ENCODE measurements at places on chromosomes 6 and 20.

DNA sequence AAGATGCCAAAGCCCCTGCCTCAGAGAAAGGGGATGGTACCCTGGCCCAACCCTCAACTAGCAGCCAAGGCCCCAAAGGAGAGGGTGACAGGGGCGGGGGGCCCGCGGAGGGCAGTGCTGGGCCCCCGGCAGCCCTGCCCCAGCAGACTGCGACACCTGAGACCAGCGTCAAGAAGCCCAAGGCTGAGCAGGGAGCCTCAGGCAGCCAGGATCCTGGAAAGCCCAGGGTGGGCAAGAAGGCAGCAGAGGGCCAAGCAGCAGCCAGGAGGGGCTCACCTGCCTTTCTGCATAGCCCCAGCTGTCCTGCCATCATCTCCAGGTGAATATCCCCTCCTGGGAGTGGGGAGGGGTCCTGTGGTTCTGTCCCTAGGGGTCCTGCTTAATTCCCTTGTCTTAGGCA lies 1.1 kb downstream of the MYLK2 start:
- DNase-seq: no peak

GRCh38 chr6:2581011-2581410 lies 169.7 kb downstream of the MYLK4 start:
- DNase-seq: no peak

DNA sequence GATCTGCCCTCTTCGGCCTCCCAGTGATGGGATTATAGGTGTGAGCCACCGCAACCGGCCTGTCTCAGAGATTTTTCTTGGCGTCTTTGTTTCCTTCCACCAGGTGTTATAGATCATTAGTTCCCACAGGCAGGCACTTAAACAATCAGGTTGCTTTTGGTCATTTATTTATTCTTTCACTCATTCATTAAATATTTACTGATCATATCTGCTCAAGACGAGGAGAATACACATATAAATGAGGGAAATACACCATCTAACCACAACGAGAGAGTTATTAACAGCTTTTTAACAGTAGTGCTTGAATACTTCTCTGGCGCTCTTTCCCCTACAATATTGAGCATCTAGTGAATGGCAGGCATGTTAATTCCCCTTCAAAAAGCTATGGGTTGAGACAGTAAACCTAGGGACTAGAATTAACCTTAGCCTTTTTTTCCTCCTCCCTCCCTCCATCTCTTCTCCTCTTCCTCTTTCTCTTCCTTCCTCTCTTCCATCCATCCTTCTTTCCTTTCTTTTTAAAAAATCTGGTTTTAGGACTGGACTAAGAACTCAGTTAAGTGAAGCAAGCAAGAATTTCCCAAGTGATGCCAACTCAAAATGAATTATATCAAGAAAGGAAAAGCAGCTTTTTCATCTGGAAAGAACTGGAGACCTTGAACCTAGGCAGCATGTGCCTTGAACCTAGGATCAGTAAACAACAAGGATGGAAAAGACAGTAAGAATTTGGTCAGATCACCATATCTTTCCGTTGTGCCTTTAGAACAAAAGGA lies 41.1 kb upstream of the RFPL4B start:
- DNase-seq: no peak

DNA sequence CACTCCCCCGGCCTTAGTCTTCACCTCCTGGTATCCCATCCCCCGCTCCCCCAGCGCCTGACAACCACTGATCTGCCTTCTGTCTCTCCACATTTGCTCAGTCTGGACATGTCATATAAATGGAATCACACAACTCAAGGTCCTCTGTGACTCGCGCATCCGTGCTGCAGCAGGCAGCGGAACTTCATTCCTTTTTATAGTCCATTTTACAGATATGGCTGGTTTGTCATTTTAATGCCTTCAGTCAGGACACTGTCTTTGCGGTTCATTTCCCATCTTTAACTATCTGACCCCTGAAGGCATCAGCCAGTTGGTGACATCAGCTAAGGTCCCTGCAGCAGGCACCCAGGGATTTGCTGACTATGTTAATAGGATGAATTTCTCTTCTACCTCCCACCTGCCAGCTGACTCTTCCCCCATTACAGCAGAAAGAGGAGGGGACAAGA lies 125.7 kb downstream of the ZMYND8 start:
- DNase-seq: no peak

DNA sequence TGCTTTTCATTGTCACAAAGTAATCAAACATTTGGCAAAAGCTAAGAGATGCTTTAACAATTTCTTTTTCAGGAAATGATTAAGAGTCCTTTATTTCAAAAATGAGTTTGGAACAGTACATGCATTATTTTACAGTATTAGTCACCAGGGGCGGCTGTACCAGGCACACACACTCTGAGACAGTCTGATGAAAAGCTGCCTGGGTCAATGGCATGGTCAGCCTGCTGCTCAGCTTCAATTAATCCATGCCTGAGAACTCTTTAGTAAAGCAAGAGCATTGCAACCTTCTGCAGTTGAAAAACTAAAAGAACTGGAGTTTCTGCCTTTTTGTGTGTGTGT lies 105.5 kb downstream of the TULP4 start:
- no peak for DNase-seq

- DNase-seq: no peak
These were observed 65.9 kb downstream of the CBFA2T2 start for GRCh38 chr20:33555755-33556154.

GRCh38 chr20:38180781-38181180 lies 15.7 kb upstream of the TGM2 start:
- no peak for DNase-seq

- no peak for DNase-seq
These were observed 20.9 kb downstream of the COL9A3 start for GRCh38 chr20:62837790-62838127.

- no peak for DNase-seq
These were observed 506.4 kb upstream of the JAG1 start for GRCh38 chr20:11180186-11180585.

GRCh38 chr6:98039904-98040607 lies 757.0 kb upstream of the MMS22L start:
- no peak for DNase-seq

DNA sequence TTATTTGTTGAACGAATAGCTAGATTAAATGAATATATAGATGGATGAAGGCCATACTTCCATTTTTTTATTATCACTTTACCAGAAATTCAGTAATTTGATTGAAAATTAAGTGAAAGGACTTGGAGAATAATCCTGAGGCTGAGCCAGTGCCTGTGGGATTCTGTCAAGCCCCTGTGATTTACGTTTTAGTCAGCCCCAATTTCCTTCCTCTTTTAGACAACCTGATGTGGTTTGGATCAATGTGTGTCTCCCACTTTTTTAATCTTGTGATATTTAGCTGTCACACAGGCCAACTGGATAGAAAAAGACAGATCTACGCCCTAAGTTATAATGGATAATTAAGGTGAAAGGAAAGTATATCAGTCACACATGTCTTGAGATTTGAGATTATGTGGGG lies 188.8 kb downstream of the EDN1 start:
- DNase-seq: no peak

- no peak for DNase-seq
These were observed 97.2 kb downstream of the HDGFL1 start for GRCh38 chr6:22666586-22666985.

DNA sequence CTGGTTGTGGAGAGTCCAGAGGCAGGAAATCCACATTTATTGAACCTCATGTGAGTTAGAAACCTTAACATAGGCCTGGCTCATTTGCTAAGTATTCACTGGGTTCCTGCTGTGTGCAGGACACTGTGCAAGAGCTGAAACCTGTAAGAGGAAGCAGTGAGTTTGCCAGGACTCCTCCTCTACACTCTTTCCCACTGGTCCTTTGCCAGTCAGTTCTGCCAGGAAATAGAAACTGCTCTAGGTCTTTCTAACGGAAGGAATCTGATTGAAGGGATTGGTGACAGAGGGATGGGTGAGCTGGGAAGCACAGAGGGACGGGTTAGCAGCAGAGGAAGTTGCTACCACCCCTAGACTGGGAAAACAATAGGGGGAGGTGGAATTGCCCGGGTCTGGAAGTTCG lies 234.2 kb upstream of the ECI2 start:
- no peak for DNase-seq

- no peak for DNase-seq
These were observed 24.7 kb downstream of the GJA1 start for GRCh38 chr6:121460170-121460569.

GRCh38 chr6:159809149-159809548 lies 9.1 kb downstream of the PNLDC1 start:
- DNase-seq: no peak

GRCh38 chr20:63080811-63081210 lies 74.0 kb upstream of the BHLHE23 start:
- no peak for DNase-seq

DNA sequence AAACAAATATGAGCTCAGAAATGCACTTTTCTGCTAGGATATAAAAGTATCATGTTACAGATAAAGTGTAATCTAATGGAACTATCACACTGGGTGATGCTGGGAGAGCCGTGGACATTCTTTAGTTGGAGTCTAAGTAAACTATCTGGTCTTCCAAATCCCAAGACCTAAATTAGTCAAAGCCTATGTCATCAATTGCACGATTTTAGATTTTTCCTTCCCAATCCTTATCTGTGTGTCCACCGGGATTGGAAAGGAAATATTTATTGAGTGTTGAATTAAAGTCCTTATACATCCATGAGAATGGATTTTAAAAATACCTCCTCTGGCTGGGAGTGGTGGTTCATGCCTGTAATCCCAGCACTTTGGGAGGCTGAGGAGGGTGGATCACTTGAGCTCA lies 19.6 kb upstream of the MRAP2 start:
- no peak for DNase-seq

DNA sequence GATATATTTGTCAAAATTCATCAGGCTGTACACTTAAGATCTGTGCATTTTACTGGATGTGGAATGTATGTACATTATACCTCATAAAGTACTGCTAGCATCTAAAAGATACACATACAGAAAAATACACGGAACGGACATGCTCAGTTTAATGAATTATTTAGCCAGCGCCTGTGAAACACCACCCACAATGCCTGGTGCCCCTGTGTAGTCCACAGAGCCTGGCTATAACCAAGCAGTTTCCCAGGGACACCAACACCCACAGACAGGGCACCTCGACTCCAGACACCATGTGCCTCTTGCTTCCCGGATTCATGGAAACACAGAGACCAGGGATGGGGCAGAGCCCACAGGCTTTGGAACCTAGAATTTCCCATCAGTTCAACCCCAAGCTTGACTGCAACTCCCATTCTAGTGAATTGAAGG lies 17.4 kb upstream of the ARMC12 start:
- DNase-seq: no peak

GRCh38 chr6:35048631-35049083 lies 92.5 kb downstream of the TCP11 start:
- no peak for DNase-seq

- DNase-seq: no peak
These were observed 20.8 kb downstream of the ZFAND3 start for GRCh38 chr6:37840143-37840939.

- no peak for DNase-seq
These were observed 120.2 kb downstream of the QRSL1 start for GRCh38 chr6:106749609-106750008.

DNA sequence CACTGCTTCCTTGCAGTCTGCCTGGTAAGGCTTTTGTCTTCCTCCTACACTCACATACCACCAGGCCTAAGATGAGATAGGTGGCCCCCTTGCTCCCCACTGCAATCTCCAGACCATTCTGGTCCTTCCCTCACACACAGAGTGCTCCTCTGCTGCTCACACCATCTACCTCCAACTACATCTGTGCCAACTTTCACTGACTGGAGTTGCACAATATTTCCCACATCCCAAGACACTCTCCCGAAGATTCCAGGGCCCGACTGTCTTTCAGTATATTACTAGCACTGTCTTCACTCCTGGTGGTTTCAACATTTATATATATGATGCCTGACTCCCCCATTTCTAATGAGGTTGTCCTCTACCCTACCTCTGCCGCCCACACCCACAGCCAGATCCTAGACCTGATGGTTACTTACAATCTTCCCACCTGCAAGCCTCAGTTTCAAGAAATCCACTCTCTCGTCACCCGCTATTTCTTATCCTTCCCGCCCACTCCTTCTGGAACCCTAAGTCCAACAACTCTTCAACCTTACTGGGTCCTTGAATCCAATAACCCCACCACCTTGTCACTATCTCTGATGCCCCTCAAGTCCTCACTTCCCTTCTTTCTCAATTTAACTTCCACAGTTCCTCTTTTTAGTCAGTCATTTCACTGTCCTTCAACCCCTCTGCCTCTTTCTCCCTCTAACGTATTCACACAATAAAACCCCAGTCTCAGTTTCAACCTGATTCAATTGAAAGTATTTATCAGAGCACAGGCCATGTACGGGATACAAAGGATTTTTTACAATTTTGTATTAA lies 21.6 kb downstream of the RALGAPA2 start:
- DNase-seq: no peak

GRCh38 chr6:84801250-84801649 lies 36.9 kb upstream of the TBX18 start:
- no peak for DNase-seq

- DNase-seq: no peak
These were observed 26.8 kb downstream of the SLC16A10 start for GRCh38 chr6:111114087-111114443.

GRCh38 chr6:45548657-45549515 lies 171.2 kb upstream of the SUPT3H start:
- no peak for DNase-seq

GRCh38 chr6:107841275-107841670 lies 17.2 kb upstream of the SCML4 start:
- DNase-seq: no peak

DNA sequence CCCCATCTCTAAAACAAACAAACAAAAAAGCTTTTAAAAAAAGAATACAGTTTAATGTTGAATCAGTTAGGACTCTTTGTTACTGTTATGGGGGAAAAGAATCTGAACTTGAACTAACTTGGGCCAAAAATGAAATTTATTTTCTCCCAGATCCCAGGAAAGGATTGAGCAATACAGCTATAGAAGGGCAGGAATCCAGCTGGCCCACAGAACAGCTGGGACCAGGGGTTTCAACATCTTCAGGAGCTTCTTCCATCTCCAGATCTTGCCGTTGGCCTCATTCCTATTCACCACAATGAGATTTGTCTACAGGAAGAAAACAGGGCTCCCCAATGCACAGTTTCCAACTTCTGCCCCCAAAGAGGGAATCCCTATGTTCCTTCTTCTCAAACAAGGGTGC lies 43.2 kb upstream of the AKAP12 start:
- no peak for DNase-seq

DNA sequence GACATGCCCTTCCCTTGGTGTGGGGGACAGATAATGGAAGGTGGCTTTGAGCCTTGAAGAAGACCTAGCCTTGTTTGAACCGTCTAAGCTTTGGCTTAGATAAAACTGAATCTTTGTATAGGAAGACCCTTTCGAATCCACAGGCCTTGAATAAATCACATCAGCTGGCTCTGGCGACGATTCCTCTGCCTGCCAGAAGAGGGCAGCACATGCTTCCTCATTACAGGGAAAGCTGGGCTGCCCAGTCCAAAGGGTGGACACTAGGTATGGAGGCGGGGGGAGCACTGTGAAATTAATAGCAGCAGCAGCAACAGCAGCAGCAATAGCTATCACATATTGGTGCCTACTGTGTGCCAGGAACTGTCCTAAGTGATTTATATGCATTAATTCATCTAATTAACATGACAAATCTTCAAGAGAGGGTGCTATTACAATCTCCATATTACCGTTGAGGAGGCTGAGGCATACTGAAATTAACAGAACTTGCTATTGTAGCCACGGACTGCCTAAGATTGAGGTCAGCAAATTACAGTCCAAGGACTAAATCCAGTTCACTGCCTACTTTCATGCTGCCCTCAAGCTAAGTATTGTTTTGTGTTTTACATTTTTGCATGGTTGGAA lies 85.1 kb downstream of the CLIC5 start:
- DNase-seq: no peak
